K562 (cell line): ENCODE measurements at places on chromosomes 5 and 9.

DNA sequence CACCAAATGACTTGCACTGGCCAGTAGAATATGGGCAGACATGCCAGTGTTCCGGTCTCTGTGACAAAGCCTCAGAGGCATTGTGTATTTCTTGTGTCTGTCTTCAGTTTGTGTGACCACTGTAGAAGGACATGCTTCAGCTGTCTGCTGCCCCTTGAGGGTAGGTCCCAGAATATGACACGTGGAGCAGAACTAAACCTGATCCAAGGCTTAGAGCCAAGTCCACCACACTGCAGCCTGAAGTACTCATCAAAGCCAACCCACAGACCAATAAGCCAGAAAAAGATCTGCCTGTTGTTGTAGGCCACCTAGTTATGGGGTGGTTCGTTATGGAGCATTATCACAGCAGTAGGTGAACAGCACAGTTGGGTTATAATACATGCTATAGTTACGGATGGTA is 468.9 kb downstream of the PSAT1 start:
- no peak for DNase-seq

DNA sequence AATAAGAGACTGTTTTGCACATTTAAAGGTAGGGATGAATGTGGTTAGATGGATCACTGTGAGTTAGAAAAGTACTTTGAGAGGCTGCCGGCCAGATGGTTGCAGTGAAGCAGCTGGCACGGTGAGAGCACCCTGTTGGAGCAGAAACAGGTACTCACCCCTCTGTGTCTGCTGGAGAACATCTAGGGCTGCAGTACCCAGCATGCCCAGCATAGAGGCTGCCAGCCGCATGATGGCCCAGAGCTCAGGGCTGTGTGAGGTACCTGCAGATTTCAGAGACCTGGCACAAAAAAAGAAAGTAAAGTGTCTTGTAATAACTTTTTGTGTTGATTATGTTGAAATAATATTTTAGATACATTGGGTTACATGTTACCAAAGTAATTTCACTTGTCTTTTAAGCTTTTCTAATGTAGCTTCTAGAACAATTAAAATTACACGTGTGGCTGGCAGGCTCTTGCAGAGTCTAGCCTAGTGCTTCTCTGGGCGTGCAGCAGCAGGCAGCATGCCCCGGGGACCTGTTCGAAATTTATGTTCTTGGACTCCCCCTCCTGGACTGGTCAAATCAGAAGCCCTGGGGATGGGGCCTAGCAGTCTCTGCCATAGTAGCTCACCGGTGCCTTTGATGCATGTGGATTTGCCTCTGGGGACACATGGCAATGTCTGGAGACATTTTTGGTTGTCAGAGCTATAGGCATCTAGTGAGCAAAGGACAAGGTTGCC is 11.1 kb downstream of the WDR5 start:
- DNase-seq: no peak

- no peak for DNase-seq
Measured at GRCh38 chr5:10932426-10932825, 171.4 kb upstream of the DAP start.

DNA sequence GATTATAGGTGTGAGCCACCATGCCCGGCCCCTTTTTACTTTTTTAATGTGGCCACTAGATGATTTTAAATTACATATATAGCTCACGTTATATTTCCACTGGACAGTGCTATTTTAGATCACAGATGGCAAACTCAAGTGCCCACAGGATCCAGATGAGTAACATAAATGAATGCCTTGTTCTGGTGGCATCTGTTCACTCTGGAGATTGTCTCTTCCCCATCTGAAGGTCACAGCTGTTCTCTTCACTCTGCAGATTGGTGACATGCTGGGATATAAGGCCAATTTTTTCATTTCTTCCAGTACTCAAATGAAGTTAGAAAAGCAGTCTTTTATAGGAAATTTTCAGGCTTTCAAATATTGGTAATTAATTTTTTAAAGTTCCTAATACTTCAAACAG is 160.1 kb downstream of the DOCK8 start:
- DNase-seq: no peak

DNA sequence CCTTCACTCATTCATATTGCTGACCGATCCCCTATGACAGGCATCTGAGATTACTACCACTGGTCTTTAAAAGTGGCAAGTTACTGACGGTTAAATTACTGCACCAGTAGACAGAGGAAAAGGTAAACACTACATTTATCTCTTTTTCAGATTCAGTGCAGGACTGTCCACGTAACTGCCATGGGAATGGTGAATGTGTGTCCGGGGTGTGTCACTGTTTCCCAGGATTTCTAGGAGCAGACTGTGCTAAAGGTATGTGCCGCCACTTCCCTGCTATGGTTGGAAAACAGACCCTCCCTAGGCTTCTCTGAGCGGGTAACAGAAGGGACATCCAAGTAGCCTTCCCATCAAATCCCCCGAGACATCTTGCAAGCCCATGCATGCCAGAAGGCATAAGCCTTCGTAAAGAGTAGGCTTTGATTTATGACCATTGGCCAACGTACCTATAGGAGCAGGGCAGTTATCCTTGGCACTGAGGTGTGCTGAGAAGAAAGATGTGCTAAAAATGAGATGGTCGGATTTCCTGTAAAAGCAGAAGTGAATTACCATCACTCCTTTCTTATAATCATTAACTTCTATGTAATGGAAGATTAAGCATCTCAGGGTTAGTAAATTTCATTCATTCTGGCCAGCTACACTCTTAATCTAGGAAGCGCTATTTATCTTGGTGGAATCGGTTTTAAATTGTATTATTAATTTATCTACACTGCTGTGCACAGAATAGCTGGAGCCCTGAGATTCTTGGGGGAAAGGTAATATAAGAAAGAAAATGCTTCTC is 193.4 kb upstream of the WWC1 start:
- no peak for DNase-seq

- DNase-seq: no peak
Measured at GRCh38 chr5:160956051-160956450, 104.0 kb upstream of the ATP10B start.

DNA sequence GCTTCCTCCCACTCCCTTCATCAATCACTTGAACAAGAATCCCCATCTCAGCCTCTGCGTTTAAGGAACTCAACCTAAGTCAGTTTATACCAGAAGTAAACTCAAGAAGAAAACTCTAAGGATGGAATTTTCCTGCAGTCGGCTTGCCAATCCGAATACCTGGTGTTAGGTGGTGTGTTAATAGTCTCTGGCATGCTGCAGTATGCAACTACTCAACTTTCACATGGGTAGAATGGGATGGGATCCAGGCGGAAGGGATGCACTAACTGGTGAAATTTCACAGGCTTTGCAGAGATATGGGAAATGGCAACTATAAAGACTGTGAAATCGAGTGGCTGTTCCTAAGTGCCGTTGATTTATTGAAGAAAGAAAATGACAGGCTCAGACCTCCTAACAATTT is 560.6 kb downstream of the TLE1 start:
- DNase-seq: no peak

GRCh38 chr5:72074251-72074650 is 33.0 kb upstream of the MAP1B start:
- DNase-seq: no peak

DNA sequence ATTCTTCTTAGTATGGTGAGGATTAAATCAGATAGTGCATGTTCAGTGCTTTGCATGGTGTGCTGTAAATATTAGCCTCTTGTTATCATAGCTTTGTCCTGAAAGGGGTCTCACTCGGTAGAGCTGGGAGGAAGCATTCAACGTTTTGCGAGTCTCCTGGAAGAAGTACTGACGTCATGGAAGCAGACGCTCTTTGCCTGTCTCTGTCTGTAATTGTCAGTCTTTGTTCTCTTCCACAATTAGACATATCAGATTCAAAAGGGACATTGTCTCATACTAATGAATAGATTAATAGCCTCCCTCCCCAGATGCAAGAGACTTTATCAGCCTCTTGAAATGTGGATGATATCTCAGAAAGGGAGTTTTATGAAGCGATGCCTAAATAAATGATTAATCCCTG is 91.8 kb upstream of the CXCL14 start:
- DNase-seq: no peak

DNA sequence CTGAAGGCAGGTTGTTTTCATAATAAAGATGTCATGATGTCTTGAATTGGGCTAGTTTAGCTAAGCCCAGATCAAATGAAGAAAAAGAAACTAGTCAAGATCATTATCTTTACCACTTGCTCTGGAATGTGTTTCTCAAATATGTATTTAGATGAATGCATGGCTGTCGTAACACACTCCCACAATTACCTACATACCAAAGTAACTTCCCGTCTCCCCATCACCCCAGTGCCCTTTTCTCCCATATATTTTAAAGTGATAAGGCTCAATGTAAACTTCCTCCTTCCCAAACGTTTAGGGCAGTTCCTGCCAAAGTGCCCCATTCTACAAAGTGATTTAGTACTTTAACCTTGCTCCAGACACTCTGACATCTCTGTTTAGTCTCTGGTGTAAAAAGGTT is 61.4 kb downstream of the SLC1A3 start:
- no peak for DNase-seq

DNA sequence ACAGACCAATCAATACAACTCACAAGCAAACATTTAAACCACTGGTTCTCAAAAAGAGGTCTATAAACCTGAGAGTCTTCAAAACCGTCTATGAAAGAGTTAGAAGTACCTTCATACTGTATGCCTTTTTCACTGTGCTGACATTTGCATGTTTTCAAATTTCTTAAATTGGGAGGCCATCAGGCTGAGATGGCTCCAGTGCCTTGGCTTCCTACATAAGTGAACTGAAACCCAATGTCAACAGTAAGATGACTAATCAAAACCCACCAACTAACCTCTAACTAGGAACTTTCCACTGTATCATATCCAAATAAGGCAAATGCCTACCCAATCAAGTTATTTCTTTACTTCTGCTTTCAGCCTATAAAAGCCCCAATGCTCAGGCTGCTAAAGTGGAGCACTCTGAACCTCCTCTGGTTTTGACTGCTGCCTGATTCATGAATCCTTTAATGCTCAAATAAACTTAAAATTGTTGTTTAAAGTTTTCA is 35.1 kb downstream of the FAM13B start:
- DNase-seq: peak; percentile 59

- no peak for DNase-seq
Measured at GRCh38 chr5:141039061-141039460, 12.1 kb upstream of the PCDHB1 start.
